ENCODE measurements at places on chromosomes 11 and 22.
A peak's percentile ranks its signal among the peaks of the same experiment; 100 is the strongest.

DNA sequence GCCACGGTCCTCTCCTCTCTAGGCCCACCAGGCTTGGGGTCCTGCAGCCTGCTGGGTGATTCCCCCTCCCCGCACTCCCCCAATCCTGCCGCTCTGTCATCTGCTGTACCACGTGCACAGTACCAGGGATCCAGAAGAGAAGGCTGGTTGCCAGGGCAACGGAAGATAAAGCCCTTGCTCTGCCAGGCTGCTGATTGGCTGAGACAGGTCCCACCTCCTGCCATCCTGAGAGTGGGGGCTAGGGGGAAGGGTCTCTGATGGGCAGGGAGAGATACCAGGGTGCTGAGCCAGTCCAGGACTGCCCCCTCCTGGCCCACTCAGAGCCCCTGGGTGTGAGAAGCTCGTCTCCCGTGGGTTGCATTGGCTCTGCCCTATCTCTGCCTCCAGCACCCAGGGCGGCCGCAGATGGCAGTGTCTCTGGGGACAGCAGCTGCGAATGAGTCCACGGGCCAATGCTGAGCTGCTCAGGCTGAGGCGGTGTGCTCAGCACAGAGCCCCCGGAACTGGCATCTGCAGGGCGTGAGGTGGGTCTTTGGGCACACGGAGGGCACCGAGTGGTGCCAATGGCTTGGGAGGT, at the start of gene SMIM45:
TSS of gene SMIM45 (plus strand) at position 253 of the 577 bp plus-strand sequence.
- H3K4me3 ChIP-seq: no peak within 1 kb of the TSS
- no peak within 1 kb of the TSS for H3K27ac ChIP-seq
- H3K36me3 ChIP-seq: no peaks in the 10 kb centered on the region

DNA sequence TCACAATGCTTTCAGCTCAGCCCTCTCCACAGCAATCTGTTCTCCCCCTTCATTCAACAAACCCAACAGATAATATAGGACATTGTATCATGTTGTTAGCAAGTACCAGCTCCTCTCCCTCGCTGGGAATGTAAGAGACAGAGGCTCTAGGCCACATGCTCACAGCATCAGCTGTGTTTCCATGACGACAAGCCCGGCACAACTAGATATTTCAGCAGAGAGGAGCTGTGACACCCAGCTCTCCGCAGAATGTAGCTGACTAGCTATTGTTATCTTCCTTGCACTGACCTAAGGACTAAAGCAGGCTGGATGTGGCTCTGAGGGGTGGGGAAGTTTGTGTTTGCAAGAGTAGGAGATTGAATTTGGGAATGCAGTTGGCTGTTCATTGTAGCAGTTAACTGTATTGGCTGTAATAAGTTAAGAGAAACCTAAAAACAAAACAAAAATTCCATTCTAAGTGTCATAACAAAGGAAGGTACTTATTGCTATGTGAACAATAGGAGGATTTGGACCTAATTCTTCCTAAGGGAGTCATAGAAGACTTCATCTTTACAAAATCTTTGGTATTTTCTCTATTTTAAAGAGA, 28.0 kb upstream of the RRAS2 start:
- H3K4me3 ChIP-seq: no peak overlapping the region
- H3K27me3 ChIP-seq: no peaks in the 10 kb centered on the region
- H3K4me1 ChIP-seq: no peaks in the 10 kb centered on the region
- no peak overlapping the region for H3K27ac ChIP-seq
- no peak for DNase-seq

DNA sequence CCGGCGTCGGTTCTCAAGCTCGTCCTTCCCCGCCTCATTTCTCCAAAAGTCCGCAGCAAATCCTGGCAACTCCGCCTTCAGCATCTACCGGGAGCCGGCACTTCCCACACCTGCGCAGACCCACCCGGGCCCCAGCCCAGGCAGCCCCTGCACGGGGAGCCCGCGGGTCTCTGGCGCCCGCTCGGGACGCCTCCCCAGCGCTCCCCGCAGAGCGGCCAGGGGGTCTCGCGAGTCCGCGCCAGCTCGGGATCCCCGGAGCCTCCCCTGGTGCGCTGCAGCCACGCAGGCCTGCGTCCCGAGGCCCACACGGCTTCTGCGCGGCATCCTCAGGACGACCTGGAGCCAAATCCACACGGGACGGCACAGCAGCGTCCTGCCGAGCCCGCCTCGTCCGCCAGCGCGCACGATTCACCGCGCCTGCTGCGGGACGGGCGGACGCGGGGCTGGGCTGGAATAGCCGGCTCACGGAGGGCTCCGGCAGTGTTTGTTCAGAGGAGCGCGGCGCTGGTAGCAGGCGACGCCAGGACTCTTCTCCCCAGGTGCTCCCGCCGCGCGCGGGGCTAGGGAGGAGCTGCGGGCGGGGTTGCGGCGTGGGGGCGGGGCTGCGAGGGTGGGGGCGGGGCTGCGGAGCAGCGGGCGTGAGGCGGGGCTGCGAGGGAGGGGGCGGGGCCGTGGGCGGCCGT, 816 bp upstream of the PHRF1 start:
- H3K4me3 ChIP-seq: peak overlapping the region; percentile 60
- H3K36me3 ChIP-seq: no peaks in the 10 kb centered on the region
- H3K27ac ChIP-seq: no peak overlapping the region
- peaks cover 48% of the 10 kb centered on the region for H3K4me1 ChIP-seq
- H3K27me3 ChIP-seq: no peaks in the 10 kb centered on the region
- DNase-seq: no peak

- peak overlapping the region; percentile 24 for H3K4me3 ChIP-seq
- H3K4me1 ChIP-seq: peaks cover 32% of the 10 kb centered on the region
- no peaks in the 10 kb centered on the region for H3K27me3 ChIP-seq
Observed at GRCh38 chr11:69295995-69296889, 2.3 kb downstream of the MYEOV start.

- no peaks in the 10 kb centered on the region for H3K27me3 ChIP-seq
- no peak for DNase-seq
- no peaks in the 10 kb centered on the region for H3K4me1 ChIP-seq
Observed at GRCh38 chr11:69962152-69962551, 116.0 kb upstream of the ANO1 start.

DNA sequence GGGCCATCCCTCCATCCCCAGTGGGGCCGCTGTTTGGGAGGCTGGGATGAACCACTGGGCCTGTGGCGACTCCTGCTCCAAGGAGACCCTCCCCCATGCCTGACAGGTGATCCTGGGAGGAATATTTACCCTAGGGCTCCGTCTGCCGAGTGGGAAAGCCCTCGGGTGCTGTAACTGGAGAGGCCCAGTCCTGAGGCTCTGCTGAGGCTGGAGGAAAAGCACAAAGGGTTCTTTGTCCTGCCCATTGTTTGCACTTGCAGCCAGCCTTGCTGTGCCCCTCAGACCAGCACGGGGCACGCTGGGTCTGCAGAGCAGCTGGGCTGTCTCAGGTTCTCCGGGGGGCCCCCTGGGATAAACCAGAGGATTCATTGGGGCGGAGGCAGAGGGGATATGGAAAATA, 321.1 kb downstream of the MN1 start:
- H3K4me3 ChIP-seq: no peak overlapping the region
- H3K4me1 ChIP-seq: no peaks in the 10 kb centered on the region
- H3K36me3 ChIP-seq: no peaks in the 10 kb centered on the region
- no peak overlapping the region for H3K27ac ChIP-seq
- H3K27me3 ChIP-seq: no peaks in the 10 kb centered on the region
- DNase-seq: no peak

DNA sequence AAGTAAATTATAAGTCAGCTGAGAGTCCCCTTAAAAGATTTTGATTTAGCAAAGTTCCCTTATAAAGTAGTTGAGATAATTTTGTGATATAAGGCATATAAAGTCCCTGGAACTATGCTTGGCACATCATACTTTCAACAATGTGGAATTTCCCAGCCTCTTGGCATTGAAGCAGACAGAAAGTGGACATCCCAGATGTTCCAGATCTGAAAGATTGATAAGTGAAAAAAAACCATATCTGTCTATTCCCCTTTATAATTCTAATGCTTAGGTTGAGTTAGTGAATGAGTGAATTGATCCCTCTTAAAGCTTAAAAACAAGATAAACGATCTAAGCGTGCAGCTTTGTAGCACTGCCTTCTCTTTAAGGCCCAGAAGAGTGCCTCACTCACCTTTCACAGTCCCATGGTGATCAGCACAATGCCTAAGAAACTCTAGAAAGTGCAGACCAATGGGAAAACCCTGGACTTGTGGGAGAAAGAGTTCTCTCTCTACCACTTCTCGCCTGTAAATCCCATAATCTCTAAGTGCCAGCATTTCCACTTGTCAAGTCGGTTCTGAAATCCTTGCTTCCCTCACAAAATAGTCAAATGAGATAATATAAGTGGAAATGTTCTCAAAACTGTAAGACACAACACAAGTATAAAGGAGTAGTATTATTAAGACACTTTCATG, 17.8 kb downstream of the FIBIN start:
- H3K36me3 ChIP-seq: no peaks in the 10 kb centered on the region
- no peak overlapping the region for H3K27ac ChIP-seq
- no peaks in the 10 kb centered on the region for H3K27me3 ChIP-seq
- H3K4me3 ChIP-seq: no peak overlapping the region
- DNase-seq: no peak

GRCh38 chr11:92225125-92225567, 528 bp downstream of the FAT3 start:
- H3K27me3 ChIP-seq: peaks cover 11% of the 10 kb centered on the region
- no peaks in the 10 kb centered on the region for H3K4me1 ChIP-seq
- H3K36me3 ChIP-seq: no peaks in the 10 kb centered on the region
- no peak overlapping the region for H3K27ac ChIP-seq
- no peak for DNase-seq

DNA sequence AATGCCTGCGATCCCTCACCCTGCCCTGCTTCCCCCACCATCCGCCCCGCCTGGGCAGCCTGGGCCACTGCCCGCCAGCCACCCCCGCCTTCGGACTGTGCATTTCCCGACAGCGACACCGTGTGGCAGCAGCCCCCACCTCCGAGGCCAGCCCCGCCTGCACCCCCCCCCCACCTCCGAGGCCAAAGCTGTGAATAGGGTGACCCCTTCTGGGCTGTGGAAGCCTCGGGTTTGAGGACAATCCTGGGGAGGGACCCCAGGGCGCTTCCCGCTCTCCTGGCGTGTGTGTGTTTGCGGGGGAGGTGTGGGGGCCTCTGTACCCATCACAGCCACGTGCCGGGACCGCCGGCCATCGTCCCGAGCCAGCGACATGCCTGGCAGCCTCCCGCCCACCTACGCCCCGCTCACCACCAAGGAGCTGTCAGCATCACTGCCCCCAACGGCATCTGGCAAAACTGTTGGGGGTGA, 33.8 kb upstream of the PPARA start:
- H3K4me1 ChIP-seq: peaks cover 6% of the 10 kb centered on the region
- H3K4me3 ChIP-seq: no peak overlapping the region
- no peaks in the 10 kb centered on the region for H3K36me3 ChIP-seq
- no peak overlapping the region for H3K27ac ChIP-seq
- H3K27me3 ChIP-seq: no peaks in the 10 kb centered on the region

DNA sequence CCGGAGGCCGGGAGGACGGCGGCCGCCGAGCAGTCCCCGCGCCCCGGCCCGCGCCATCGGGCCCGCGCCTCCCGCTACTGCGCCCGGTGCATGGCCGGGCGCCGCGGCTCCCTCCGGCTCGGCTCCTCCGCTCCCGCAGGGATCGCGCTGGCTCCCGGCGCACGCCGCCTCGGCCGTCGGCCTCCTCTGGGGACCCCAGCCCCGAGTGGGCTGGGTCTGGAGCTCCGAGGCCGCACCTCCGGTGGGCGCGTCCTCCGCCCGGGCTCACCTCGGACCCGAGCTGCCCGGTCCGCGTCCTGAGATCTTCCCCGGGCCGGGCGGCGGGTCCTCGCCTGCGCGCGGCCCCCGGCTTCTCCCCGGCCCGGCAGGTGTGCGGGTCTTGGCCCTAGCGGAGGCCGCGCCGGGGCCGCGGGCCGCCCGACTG, 251 bp downstream of the SHISA8 start:
- no peak overlapping the region for H3K27ac ChIP-seq
- no peaks in the 10 kb centered on the region for H3K36me3 ChIP-seq
- no peak for DNase-seq
- H3K4me1 ChIP-seq: peaks cover 33% of the 10 kb centered on the region
- H3K27me3 ChIP-seq: peaks cover 43% of the 10 kb centered on the region

GRCh38 chr11:93193731-93194130, 4.1 kb downstream of the SLC36A4 start:
- H3K4me3 ChIP-seq: no peak overlapping the region
- no peak for DNase-seq
- no peak overlapping the region for H3K27ac ChIP-seq

DNA sequence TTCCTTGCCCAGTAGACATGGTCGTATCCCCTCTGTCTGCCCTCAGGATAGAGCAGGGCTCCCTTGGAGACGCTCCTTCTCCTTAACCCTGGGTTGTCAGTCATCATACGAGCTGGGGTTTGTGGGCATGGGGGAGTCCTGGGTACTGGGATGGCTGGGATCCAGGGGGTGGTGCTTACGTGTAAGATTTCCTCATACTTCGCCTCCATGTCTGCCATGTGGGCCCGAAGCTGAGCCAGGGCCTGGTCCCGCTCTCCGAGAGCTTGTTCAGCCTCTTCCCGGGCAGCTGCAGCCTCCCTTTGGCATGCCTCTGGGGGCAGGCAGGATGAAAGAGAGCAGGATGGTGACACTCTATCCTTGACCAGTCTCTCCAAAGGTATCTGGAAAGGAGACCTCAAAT, 5.3 kb downstream of the NHERF4 start:
- no peaks in the 10 kb centered on the region for H3K27me3 ChIP-seq
- H3K27ac ChIP-seq: no peak overlapping the region
- no peak for DNase-seq
- no peaks in the 10 kb centered on the region for H3K36me3 ChIP-seq
- H3K4me3 ChIP-seq: no peak overlapping the region
- no peaks in the 10 kb centered on the region for H3K4me1 ChIP-seq

DNA sequence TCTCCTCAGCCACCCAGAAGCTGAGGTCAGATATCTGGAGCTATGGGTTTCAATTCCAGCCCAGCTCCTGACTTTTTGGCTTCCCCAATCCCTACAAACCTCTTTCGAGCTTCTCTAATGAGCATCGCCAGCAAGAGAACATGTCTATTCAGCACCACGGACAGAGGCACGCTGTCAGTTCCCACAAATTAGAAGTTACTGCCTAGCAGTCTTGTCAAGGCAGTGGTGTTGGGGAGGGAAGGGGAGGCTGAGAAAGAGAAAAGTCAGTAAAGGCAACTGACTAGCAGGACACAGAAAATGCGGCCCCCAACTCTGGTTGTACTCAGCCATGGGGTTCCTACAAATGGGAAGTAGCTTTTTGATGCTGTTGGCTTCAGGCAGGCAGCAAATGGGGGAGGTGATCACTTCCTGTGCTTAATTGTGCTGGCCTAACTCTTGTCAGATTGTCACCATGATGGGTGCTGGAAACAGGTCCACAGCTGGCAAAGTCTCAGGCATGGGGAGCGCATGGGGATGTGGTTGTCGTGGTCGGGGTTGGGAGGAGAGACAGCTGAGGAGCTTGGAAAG, 205.9 kb downstream of the ST3GAL4 start:
- no peak overlapping the region for H3K27ac ChIP-seq
- H3K4me1 ChIP-seq: no peaks in the 10 kb centered on the region
- no peak for DNase-seq
- H3K27me3 ChIP-seq: no peaks in the 10 kb centered on the region
- no peak overlapping the region for H3K4me3 ChIP-seq

DNA sequence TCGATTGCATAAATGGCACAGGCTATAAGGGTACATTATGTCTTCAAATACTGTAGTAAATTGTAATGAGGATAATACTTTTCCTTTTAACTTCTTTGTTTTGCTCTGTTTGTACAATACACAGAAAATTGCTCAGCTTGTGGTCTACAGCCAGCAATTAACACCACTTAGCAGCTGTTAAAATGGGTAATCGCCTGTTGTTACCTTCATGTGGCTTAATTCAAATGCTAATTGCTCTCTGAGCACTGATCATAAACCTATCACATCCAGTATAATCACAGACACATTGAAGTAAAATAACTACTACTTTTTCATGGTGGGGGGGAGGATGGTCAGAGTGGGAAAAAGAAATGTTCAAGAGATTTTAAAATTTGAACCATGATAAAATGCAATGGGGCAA, 1164.1 kb upstream of the CNTN5 start:
- no peak for DNase-seq
- H3K27ac ChIP-seq: no peak overlapping the region
- H3K27me3 ChIP-seq: no peaks in the 10 kb centered on the region
- H3K36me3 ChIP-seq: no peaks in the 10 kb centered on the region
- no peaks in the 10 kb centered on the region for H3K4me1 ChIP-seq

Measured in effector memory CD4-positive, alpha-beta T cell (primary cell).